ENCODE measurements at places on chromosomes 13 and 19.

GRCh38 chr19:38245826-38246498 is 10.2 kb downstream of the PPP1R14A start:
- no peak for DNase-seq

DNA sequence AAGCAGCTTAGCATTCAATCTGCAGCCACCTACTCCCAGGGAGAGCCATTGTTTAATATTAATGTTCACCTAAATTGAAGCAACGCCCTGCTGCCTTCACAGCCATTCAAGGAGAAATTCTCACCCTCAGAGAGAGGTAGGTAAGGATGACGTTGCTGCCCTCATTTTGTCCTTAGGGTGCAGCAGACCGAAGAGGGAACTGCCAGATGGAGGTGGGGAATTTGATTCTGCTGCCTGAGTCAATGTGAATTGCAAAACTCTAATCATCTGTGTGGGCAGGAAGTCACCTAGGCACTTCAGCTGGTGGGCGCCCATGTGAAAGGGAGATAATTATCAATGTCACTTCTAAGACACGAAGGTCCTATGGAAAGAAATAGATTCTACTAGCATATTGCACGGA is 503.4 kb downstream of the TBC1D4 start:
- DNase-seq, result no peak

DNA sequence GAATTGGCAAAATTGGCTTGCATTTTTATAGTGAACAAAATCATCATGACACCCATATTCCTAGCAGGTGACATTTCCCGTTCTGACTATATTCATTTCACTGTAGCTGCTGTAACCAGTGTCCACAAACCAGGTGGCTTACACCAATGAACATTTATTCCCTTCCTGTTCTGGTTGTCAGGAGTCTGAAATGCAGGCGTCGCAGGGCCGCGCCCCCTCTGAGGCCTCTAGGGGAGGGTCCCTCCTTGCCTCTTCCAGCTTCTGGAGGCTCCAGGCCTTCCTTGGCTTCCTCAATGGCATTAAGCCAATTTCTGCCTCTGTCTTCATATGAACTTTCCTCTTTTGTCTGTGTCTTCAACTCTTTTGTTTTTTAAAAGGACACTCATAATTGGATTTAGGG is 6.5 kb upstream of the RLN3 start:
- DNase-seq, result no peak

GRCh38 chr19:27660428-27660827 is 1552.5 kb downstream of the UQCRFS1 start:
- no peak for DNase-seq

DNA sequence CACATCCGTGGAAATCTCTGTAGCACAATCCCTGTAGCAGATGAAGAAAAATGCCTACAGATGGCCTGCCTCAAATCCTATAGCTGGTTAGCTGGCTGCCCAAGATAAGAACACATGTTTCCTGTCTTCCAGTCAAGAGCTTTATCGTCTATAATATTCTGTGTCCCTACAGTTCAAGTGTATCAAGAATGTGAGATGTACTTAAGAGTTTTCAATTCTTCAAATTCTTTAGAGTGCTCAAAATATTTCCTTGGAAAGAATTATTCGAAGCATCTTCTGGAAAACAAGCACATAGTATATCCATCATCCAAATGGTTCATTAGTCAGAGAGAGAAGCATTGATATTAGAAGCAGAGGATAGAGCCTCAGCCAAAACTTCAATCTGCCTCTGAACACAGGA is 239.8 kb downstream of the COG6 start:
- DNase-seq, result no peak

DNA sequence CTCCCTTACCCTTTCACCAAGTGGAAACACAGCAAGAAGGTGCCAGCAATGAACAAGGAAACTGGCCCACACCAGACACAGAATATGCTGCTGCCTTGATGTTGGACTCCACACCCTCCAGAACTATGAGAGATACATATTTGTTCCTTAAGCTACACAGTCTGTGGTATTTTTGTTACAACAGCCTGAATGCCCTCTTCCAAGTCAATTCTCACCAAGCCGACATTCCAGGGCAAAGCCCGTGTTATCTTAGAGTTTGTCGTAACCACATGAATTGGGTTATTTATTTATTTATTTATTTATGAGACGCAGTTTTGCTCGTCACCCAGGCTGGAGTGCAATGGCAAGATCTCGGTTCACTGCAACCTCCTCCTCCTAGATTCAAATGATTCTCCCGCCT is 14.9 kb downstream of the FGF21 start:
- DNase-seq, result no peak

- no peak for DNase-seq
These were observed 49.9 kb downstream of the UGGT2 start for GRCh38 chr13:96003304-96003703.

- DNase-seq, result no peak
These were observed 259.5 kb downstream of the COL4A1 start for GRCh38 chr13:110047496-110047895.

DNA sequence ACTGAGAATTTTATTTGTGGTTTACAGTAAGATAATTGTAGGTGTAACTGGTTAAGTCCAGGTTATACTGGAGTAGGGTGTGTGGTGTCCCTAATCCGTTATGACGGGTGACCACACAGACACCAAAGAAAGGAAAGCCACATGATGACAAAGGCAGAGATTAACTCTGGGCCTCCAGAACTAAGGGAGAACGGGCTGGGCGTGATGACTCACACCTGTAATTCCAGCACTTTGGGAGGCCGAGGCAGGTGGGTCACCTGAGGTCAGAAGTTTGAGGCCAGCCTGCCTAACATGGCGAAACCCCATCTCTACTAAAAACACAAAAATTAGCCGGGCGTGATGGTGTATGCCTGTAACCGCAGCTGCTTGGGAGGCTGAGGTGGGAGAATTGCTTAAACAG is 10.2 kb upstream of the FUT2 start:
- DNase-seq, result no peak

DNA sequence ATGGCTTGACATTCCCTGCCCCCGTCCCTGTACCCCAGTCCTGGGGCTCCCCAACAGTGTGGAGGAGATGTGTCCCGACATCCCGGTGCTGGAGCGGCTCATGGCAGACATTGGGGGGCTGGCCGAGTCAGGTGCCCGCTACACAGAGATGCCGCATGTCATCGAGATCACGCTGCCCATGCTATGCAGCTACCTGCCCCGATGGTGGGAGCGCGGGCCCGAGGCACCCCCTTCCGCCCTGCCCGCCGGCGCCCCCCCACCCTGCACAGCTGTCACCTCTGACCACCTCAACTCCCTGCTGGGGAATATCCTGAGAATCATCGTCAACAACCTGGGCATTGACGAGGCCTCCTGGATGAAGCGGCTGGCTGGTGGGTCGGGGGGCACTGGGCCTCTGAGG is 83.8 kb downstream of the RYR1 start:
- DNase-seq, result no peak

DNA sequence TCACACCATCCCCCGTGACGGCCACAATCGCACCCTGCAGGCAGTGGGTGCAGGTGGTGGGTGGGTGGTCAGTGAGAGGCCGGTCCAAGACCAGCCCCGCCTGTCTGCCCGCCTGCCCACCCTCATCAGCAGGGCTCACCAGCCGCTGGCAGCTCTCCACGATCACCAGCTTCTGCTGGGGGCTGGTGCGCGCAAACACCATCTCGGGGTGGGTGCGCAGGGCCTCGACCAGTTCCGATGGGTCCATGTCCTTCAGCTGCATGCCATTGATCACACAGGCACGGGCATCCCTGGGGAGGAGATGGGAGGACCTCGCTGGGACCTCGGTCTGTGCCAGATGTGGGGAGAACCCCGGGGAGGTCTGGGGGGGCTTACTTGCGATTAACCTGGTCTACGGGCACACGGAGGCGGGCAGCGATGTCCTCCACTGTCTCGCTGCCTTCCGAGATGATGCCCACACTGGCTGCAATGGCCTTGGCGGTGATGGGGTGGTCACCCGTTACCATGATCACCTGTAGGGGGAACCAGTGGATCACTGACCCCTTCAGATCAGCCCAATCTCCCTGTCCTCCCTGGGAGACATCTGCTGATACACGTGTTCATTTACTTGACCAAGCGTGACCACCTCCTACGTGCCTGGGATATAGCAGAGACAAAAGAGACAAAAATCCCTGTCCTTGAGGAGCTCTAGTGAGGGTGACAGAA is 8.0 kb downstream of the ATP4A start:
- DNase-seq, result no peak

DNA sequence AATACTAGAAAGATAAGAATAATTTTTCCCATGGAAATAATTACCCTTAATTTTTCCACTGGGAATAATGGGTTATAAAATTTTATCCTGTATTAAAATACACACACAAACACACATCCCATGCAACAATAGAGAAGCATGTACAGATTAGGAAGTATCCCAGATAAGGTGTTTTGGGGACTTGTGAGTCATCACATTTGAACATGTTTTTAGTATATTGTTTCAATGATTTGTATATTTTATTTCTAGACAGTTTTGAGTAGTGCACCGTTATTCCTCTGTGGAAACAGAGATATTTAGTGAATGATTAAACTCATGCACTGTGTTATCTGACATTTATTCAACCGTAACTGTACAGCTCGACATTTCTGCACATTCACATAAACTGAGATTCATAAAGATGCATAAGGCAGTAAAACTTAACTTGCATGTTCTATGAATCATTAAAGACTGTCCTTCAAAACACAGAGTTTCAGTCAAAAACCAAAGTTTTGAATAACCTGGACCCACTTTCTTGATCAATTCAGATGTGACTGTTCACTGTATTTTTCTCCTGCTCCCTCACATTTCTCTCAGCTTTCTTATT is 30.1 kb downstream of the KLF12 start:
- DNase-seq, result no peak

DNA sequence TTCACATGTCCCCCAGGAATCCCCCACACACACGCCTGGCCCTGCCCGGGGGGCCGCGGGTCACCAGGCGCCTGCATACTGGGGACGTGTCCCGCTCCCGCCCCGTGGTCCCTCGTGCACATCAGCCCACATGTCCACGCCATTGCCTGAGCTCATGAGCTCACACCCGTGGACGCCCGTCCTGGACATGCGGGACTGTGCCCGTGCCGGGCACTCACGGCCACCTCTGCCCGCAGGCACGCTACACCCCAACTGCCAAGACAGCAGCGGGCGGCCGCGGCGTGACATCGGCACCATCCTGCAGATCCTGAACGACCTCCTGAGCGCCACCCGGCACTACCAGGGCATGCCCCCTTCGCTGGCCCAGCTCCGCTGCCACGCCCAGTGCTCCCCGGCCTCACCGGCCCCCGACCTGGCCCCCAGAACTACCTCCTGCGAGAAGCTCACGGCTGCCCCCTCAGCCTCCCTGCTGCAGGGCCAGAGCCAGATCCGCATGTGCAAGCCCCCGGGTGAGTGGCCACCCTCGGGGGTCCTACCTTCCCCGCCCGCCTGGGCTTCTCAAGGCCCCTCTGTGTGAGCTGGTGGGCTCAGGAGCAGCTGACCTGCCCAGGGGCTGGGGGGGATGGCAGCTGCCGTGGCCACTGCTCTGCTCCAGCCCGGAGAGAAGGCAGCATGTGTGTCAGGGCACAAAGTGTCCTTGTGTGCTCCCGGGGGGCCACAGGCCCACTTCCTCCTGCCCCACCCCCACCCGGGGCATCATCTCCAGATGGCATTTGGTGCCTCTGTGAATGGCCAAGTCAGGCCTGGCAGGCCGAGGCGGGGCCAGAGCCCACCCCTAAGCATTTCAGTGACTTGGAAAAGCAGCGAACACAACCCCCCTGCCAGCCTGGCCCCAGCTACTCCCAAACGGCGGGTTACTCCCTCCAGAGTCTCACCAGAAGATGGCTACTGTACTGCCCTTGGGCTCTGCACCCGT is 7.1 kb downstream of the MIDN start:
- no peak for DNase-seq

- DNase-seq, result no peak
These were observed 34.9 kb downstream of the STARD13 start for GRCh38 chr13:33250609-33251008.

- DNase-seq, result no peak
These were observed 13.3 kb downstream of the ZC3H4 start for GRCh38 chr19:47100290-47100689.

GRCh38 chr19:10782795-10783194 is 53.2 kb downstream of the TMED1 start:
- no peak for DNase-seq

GRCh38 chr13:77353995-77354394 is 27.1 kb upstream of the MYCBP2 start:
- DNase-seq, result no peak

- no peak for DNase-seq
These were observed 1184.0 kb downstream of the UQCRFS1 start for GRCh38 chr19:28028881-28029444.

DNA sequence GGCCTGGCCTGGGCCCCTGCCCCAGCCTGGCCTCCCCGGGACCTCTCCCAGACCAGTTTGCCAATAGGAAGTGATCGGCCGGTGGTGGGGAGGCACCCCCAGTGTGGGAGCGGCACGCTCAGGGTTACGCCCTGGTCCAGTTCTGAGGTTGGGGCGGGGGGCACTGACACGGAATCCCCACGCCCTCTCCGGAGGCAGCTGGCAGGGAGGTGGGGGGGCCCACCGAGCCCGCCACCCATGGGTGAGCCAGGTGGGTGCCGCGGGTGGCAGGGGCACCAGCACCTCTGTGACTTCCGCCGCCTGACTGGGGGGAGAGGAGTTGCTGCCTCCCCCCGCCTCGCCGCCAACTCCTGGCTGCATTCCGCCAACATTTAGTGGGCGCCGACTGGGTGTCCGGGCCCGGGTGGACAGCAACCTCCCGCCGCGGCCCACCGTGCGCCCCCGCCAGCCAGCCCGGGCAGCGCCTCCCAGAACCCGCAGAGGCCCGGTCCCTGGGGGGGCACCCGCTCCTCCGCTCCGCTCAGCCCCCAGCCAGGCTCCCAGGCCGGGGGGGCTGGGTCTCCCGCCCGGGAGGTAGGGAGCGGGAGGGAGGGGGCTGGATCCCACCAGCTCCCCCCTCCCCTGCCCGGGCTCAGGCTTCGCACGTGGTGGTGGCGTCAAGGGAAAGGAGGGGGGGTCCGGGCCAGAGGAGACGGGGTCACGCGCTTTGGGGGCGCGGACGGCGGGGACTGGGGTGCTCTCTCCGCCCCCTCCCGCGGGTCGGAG is 2.0 kb downstream of the ZBTB7A start:
- no peak for DNase-seq

DNA sequence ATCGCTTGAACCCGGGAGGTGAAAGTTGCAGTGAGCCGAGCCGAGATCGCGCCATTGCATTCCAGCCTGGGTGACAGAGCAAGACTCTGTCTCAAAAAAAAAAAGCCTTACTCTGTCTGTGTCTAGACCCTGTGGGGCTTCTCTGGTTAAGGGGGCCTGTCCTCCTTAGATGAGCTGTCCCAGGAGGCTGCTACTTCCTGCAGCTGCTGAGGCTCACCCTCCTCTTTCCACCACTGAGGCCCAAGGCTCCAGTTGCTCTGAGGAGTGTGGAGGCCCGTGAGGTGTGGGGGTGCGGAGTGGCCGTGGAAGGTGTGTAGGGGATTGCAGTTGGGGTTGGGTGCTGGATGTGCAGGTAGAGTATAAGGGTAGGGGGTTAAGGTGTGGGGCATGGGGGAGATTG is 22.1 kb upstream of the RASA3 start:
- DNase-seq, result no peak

- DNase-seq, result no peak
These were observed 197.2 kb downstream of the RAP2A start for GRCh38 chr13:97631158-97631557.

Data from activated T-helper 1 cell treated with anti-CD3 and anti-CD28 coated beads, Interleukin-12 subunit alpha, Interleukin-12 subunit beta, Interleukin-2, Interleukin-4 antibody, amounts not matched to agents 30 ng/mL and 10 ng/mL and 1 ng/mL, durations not matched to agents 14 hours and 24 hours and 36 hours (primary cell).